ENCODE measurements at places on chromosomes 7 and 10. TPM values are rescaled to one million over a fixed set of nuclear protein-coding genes. Genes with fewer than 3 reads are reported as not detected.

ENKUR gene
- not detected for total RNA-seq

FAM25A gene
- total RNA-seq = not detected

MBLAC1 gene
- total RNA-seq = 2.0 TPM

DNA sequence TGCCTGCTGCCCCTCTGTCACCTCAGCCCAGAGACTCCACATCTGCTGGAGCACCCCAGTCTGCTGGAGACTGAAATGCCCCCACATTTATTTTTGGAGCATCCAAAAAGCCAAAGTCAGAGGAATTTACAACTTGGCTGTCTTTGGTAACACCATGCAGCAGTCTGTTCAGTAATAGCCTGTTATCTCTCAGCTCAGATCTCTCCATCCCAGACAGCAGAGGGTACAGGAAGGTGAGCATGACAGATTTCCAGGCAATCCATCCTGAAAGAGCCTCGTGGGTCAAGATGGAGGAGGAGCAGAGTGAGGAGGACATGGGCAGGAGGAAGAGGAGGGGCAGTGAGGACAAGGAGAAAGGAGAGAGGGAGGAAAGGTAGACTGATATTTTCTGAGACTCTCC is 55.9 kb downstream of the GRID1 start:
- DNase-seq = no peak
